Thoracic aorta (tissue), 2 donors: ENCODE measurements at places on chromosomes 7 and 10.

- H3K27me3 ChIP-seq: no peaks in the 10 kb centered on the region
- H3K4me1 ChIP-seq: no peaks in the 10 kb centered on the region
- no peaks in the 10 kb centered on the region for H3K36me3 ChIP-seq
- no peak overlapping the region for H3K27ac ChIP-seq
- no peak overlapping the region for H3K4me3 ChIP-seq
- DNase-seq: no peak
These were observed 34.7 kb upstream of the DPYSL4 start for GRCh38 chr10:132151951-132152505.

- H3K27me3 ChIP-seq: no peaks in the 10 kb centered on the region
- H3K4me1 ChIP-seq: no peaks in the 10 kb centered on the region
- no peaks in the 10 kb centered on the region for H3K36me3 ChIP-seq
- DNase-seq: no peak
- H3K27ac ChIP-seq: no peak overlapping the region
These were observed 5.0 kb downstream of the CD36 start for GRCh38 chr7:80643336-80643915.

- no peak overlapping the region for H3K4me3 ChIP-seq
- DNase-seq: no peak
- no peaks in the 10 kb centered on the region for H3K27me3 ChIP-seq
- H3K36me3 ChIP-seq: no peaks in the 10 kb centered on the region
- peaks cover 3% of the 10 kb centered on the region for H3K4me1 ChIP-seq
These were observed 224.7 kb downstream of the LHFPL3 start for GRCh38 chr7:104553074-104553473.

GRCh38 chr7:2473496-2474180, 2.6 kb downstream of the GRIFIN start:
- no peak overlapping the region for H3K27ac ChIP-seq
- no peaks in the 10 kb centered on the region for H3K27me3 ChIP-seq
- H3K4me1 ChIP-seq: peaks cover 4% of the 10 kb centered on the region
- DNase-seq: no peak
- H3K4me3 ChIP-seq: no peak overlapping the region

- H3K27me3 ChIP-seq: no peaks in the 10 kb centered on the region
- no peak for DNase-seq
- no peak overlapping the region for H3K4me3 ChIP-seq
- no peaks in the 10 kb centered on the region for H3K36me3 ChIP-seq
- H3K4me1 ChIP-seq: peaks cover 22% of the 10 kb centered on the region
These were observed 143.6 kb upstream of the KLF6 start for GRCh38 chr10:3928569-3928968.

- DNase-seq: no peak
- H3K36me3 ChIP-seq: no peaks in the 10 kb centered on the region
- peaks cover 37% of the 10 kb centered on the region for H3K4me1 ChIP-seq
- H3K27me3 ChIP-seq: no peaks in the 10 kb centered on the region
These were observed 6.6 kb downstream of the VOPP1 start for GRCh38 chr7:55565681-55566080.

GRCh38 chr7:138656952-138657351, 44.2 kb downstream of the SVOPL start:
- no peaks in the 10 kb centered on the region for H3K4me1 ChIP-seq
- H3K27ac ChIP-seq: no peak overlapping the region
- no peak overlapping the region for H3K4me3 ChIP-seq
- H3K36me3 ChIP-seq: no peaks in the 10 kb centered on the region

- H3K27me3 ChIP-seq: no peaks in the 10 kb centered on the region
- H3K4me3 ChIP-seq: no peak overlapping the region
- peaks cover 61% of the 10 kb centered on the region for H3K4me1 ChIP-seq
- no peak for DNase-seq
These were observed 297.7 kb downstream of the CCDC3 start for GRCh38 chr10:12703813-12704212.

DNA sequence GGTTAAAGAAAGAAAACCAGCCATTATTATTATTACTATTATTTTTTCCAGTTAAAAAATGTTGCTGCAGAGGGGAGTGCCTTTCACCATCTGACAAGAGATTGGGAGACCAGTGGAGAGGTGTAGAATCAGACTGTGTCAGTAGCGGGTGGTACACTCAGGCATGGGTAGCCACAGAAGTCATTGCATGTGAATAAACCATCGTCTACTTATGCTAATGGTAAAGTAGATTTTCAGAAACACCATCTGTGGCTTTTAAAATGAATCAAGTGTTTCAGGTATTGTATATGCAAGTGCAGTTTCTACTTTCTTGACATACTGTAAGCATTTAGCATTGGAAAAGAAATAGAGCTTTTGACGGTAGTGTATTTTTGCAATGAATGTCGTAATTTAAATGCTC, 131.5 kb upstream of the SP8 start:
- no peaks in the 10 kb centered on the region for H3K27me3 ChIP-seq
- H3K27ac ChIP-seq: no peak overlapping the region
- H3K36me3 ChIP-seq: no peaks in the 10 kb centered on the region
- H3K4me3 ChIP-seq: no peak overlapping the region
- DNase-seq: no peak

- no peaks in the 10 kb centered on the region for H3K27me3 ChIP-seq
- no peak for DNase-seq
- H3K4me1 ChIP-seq: no peaks in the 10 kb centered on the region
- no peak overlapping the region for H3K27ac ChIP-seq
- H3K36me3 ChIP-seq: no peaks in the 10 kb centered on the region
- no peak overlapping the region for H3K4me3 ChIP-seq
These were observed 60.0 kb upstream of the CYP2C18 start for GRCh38 chr10:94623572-94623971.

DNA sequence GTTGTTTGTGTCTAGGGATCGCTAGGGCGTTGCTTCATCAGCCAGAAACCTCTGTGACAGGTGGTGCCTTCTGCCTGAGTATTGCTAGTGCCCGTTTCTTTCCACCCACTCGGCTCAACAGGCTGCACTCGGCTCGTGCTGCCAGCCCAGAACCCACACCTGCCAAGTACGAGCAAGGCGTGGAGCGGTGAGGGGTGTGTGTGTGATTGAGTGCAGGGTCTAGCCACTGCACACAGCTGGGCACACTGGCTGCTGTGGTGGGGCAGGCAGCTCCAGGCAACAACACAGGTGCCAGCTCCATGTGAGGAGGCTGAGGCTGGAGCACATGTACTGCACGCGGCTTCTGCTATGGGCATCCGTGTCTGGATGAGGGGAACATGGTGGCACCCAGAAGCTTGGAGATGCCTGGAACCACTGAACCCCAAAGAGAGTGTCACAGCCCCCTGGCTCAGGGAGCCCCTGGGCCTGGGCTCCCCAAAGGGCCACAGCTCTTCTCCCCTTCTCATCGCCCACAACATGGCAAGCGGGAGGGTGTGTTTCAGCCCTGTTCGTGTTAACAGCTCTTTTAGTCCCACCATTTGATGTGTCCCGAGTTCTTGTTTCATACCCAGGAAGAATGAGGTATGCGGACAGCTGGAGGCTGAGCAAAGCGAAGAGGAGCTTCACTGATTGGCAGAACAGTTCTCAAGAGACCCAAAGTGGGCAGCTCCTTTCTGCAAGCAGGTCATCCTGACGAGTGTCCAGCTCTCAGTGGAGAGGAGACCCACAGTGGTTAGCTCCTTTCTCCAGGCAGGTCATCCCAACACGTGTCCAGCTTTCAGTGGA, 78.1 kb downstream of the HDAC9 start:
- H3K4me3 ChIP-seq: peak overlapping the region; percentile 57
- no peak for DNase-seq
- no peaks in the 10 kb centered on the region for H3K27me3 ChIP-seq
- no peak overlapping the region for H3K27ac ChIP-seq

DNA sequence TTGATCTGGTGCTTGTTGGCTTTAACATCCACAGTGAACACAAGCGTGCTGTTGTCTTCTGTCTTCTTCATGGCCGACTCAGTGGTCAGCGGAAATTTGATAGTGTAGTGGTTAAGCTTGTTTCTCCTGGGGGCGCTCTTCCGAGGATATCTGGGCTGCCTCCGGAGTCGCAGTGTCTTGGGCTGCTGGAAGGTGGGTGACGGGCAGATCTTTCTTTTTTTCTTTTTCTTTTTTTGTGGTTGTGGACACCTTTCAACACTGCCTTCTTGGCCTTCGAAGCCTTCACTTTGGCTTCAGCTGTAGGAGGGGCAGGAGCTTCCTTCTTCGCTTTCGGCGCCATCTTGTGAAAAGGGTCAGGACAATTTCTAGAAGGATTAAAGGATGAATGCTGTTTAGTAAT, 23.8 kb upstream of the RPA3 start:
- H3K27ac ChIP-seq: no peak overlapping the region
- no peak for DNase-seq
- H3K4me3 ChIP-seq: no peak overlapping the region

- H3K27ac ChIP-seq: no peak overlapping the region
- H3K27me3 ChIP-seq: no peaks in the 10 kb centered on the region
- no peaks in the 10 kb centered on the region for H3K36me3 ChIP-seq
These were observed 91.8 kb downstream of the SEPTIN14 start for GRCh38 chr7:55770778-55771177.
